ENCODE measurements at places on chromosomes 3 and 15.
A peak's percentile ranks its signal among the peaks of the same experiment; 100 is the strongest.

- no peak overlapping the region for H3K4me3 ChIP-seq
- no peaks in the 10 kb centered on the region for H3K36me3 ChIP-seq
- no peaks in the 10 kb centered on the region for H3K4me1 ChIP-seq
- no peak for DNase-seq
- no peaks in the 10 kb centered on the region for H3K27me3 ChIP-seq
- H3K27ac ChIP-seq: no peak overlapping the region
Measured at GRCh38 chr3:118001380-118001779, 1033.3 kb downstream of the IGSF11 start.

DNA sequence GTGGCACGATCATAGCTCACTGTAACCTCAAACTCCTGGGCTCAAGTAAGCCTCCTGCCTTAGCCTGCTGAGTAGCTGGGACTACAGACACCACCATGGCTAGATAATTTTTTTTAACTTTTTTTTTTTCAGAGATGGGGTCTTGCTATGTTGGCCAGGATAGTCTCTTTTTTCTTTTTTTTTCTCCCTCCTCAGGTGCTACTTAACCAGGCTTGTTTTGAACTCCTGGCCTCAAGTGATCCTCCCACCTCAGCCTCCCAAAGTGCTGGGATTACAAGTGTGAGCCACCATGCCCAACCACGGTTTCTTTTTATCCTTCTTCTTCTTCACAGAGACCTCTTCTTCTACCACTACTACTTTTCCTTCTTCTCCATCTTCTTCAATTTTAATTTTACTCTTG is 53.8 kb upstream of the MAP4 start:
- H3K27me3 ChIP-seq: no peaks in the 10 kb centered on the region
- H3K4me1 ChIP-seq: peaks cover 6% of the 10 kb centered on the region
- H3K36me3 ChIP-seq: peaks cover 18% of the 10 kb centered on the region

DNA sequence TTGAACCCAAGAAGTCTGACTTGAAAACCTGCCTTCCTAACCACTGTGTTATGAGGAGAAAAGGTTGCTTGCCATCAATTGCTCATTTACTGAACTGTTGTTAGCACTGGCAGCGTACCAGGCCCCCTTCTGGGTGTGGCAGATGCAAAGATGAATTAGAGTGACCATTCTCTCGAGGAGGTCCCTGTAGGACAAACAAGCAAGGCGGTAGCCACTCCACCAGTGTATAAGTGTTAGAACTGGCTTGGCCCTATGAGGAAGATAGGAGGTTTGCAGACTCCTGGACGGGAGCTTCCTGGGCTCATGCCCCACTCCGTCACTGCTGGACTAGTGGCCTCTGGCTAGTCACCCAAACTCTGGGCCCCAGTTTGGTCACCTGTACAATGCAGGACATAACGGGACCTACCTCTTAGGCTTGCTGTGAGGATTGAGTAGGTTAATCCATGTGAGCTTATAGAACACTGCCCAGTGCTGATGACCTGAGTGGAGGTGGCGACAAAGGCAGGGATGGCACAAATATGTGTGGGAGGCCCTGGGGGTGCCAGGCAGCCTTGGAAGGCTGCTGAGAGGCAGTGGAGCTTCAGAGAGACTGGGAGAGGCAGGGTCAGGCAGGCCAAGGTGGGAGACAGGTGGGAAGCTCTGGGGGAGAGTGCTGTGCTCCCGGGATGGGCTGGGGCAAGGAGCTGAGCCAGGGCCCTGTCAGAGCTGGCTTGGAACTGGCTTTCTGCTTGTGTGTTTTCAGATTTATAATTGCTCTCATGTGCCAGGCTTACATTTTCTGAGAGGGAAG is 145.9 kb downstream of the DNAJB8 start:
- peaks cover 11% of the 10 kb centered on the region for H3K4me1 ChIP-seq
- no peak overlapping the region for H3K4me3 ChIP-seq
- H3K27me3 ChIP-seq: no peaks in the 10 kb centered on the region
- no peak for DNase-seq

DNA sequence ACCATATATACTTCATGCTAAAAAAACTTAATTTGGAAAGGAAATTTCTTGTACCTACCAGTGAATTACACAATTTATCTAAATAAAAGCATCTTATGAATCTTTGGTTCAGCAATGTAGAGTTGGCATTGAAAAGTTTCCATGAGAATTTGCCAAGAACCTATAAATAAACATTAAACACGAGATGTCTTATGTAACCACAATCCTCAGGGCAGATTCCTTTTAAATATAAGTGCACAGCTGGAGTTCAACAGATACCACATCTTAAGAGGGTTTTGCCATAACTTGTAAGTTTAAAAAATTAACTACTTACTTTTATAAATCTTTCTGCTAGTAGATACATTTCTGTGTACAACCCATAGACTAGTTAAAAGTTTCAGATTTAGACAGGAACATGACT is 499.3 kb upstream of the ARRDC4 start:
- no peaks in the 10 kb centered on the region for H3K27me3 ChIP-seq
- H3K36me3 ChIP-seq: no peaks in the 10 kb centered on the region
- no peak for DNase-seq
- no peak overlapping the region for H3K27ac ChIP-seq

- H3K36me3 ChIP-seq: no peaks in the 10 kb centered on the region
- H3K4me3 ChIP-seq: no peak overlapping the region
- no peak for DNase-seq
- H3K4me1 ChIP-seq: no peaks in the 10 kb centered on the region
- no peak overlapping the region for H3K27ac ChIP-seq
Measured at GRCh38 chr3:39766433-39766832, 43.0 kb upstream of the MYRIP start.

DNA sequence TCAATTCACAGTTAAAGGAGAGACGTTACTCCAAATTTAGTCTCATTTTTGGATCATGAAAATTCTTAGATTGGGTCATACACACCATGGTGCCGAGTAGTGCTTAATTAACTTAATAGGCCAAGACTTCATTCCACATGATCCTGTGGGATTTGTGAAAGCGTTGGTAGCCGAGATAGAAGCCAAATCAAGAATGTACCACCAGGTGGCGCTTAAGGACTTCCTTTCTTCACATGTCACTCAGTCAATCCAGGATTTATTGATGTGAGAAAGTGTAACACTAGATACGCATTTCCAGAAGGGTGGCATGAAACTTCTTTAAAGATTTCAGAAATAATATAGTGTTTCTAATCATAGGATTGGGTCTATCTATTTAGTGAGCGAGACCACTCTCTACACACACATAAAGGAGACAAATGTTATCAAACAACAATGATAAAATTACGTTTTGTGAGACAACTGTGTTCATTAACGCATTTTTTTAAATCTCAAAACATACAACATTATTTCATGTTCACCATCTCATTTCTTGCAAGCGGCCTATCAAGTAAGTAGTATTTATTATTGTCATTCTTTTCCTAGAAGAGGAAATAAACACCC is 436.1 kb downstream of the CHL1 start:
- H3K36me3 ChIP-seq: no peaks in the 10 kb centered on the region
- H3K27me3 ChIP-seq: no peaks in the 10 kb centered on the region
- DNase-seq: peak; percentile 2
- H3K4me1 ChIP-seq: no peaks in the 10 kb centered on the region
- no peak overlapping the region for H3K4me3 ChIP-seq

DNA sequence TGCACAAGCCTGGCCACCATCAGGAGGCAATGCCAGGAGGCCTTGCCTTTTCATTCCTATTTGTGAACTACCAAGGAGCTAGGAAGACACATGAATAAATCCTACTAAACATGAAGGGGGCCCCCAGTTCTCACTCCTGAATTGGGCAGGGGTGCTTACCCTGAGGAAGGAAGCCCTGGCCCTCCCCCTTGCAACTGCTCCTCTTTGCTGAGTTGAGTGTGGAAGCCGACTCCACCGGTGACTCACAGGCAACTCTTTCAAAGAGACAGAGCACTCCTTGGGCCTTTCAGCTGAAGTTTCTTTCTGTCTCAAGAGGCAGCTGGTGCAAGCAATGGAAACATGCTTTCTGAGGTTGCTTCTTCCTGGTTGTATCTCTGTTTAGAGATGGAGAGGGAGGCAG is 1.7 kb downstream of the GABRG3 start:
- no peak overlapping the region for H3K27ac ChIP-seq
- no peak overlapping the region for H3K4me3 ChIP-seq
- H3K4me1 ChIP-seq: no peaks in the 10 kb centered on the region
- DNase-seq: no peak
- no peaks in the 10 kb centered on the region for H3K36me3 ChIP-seq
- H3K27me3 ChIP-seq: peaks cover 10% of the 10 kb centered on the region

DNA sequence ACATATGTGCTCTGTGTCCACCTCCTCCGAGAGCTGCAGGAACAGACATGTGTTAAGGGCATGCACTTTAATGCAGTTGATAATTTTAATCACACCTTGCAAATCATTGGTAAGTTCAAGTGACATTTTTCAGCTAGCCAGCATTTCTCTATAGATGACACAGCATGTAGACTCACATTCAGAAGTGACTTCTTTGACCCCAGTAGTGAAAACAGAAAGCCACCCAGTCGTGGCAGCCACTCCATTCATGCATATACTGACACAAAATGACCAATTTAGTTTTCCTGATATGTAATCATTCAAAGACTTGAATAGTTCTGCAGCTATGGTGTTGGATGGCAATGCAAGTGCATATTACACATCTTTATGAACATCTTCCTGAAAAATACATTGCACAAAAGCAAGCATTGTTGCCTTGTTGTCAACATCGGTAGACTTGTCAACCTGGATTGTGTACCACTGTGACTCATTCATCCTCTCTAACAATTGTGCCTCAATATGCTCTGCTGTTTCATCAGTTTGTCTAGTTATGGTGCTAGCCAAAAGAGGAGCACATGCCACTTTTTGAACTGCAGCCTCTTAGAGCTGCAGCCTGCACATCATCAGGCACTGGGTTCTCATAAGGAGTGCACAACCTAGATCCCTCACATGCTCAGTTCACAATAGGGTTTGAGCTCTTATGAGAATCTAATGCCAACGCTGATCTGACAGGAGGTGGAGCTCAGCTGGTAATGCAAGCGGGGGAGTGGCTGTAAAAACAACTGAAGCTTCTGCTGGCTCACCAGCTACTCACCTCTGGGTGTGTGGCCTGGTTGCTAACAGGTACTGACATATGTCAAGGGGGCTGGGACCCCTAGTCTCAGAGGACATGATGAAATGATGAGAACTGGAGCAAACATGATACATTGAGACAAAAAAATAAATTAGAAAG is 622.0 kb downstream of the PYDC2 start:
- H3K4me1 ChIP-seq: no peaks in the 10 kb centered on the region
- no peak overlapping the region for H3K27ac ChIP-seq
- no peaks in the 10 kb centered on the region for H3K27me3 ChIP-seq
- no peaks in the 10 kb centered on the region for H3K36me3 ChIP-seq
- DNase-seq: no peak

GRCh38 chr3:94071713-94072284 is 8.9 kb downstream of the NSUN3 start:
- peak overlapping the region; percentile 57 for H3K27ac ChIP-seq
- no peak for DNase-seq
- peaks cover 56% of the 10 kb centered on the region for H3K4me1 ChIP-seq
- no peak overlapping the region for H3K4me3 ChIP-seq
- peaks cover 42% of the 10 kb centered on the region for H3K36me3 ChIP-seq

- no peak for DNase-seq
- H3K27ac ChIP-seq: no peak overlapping the region
- H3K4me1 ChIP-seq: no peaks in the 10 kb centered on the region
- H3K36me3 ChIP-seq: no peaks in the 10 kb centered on the region
Measured at GRCh38 chr15:87031540-87032230, 952.0 kb downstream of the AGBL1 start.

DNA sequence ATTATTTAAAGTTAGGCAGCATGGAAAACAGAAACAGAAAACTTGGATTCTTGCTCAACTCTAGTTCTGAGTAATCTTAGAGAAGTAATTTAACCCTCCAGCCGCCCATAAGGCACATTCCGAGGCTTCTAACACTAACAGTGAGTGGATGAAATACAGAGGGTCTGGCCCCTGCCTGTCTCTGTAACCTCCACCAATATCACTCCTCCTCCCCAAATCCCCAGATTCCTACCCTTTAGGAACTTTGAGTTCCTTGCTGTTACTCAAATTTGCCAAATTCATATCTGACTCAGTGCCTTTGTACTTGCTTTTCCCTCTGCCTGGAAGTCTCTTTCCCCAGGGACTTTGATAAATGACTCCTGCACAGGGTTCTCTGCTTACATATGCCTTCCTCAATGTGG is 112.5 kb upstream of the TGFBR2 start:
- peaks cover 8% of the 10 kb centered on the region for H3K36me3 ChIP-seq
- no peak overlapping the region for H3K27ac ChIP-seq
- no peak overlapping the region for H3K4me3 ChIP-seq
- peaks cover 18% of the 10 kb centered on the region for H3K4me1 ChIP-seq

DNA sequence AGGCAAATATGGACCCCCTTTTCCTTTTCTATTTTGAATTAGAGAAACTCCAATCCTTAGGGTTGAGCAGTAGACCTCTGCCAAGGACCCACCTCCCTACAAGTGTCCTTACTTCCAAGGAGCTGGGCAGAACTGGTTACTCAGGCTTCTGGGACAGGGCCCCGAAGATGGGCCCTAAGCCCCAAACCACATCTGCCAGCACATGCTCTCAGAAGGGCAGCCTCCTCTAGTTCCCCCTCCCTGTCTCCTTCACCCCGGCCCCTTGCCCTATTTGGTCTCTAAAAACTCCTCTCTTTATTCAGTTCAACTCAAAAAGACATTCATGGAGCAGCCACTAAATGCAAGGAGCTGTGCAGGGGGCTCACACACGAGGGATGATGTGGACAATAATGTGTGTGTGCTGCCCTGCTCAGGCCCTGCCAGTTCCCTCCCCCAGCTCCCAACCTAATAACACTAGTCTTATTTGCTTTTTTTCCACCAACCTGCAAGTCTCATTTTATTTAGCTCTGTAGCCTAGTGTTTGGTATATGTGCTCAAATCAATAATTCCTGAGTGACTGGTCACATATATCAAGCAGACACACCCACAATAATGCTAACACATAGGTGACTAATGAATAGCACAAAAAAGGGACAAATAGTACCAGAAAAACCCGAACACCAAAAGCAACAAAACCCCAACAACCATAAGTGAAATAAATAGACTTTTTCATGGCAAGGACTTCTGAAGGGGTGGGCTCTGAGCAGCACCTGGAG is 12.2 kb downstream of the ZDHHC3 start:
- peaks cover 50% of the 10 kb centered on the region for H3K4me1 ChIP-seq
- H3K36me3 ChIP-seq: peaks cover 2% of the 10 kb centered on the region
- no peak for DNase-seq
- no peak overlapping the region for H3K27ac ChIP-seq
- no peak overlapping the region for H3K4me3 ChIP-seq

GRCh38 chr15:48888836-48889235 is 10.9 kb downstream of the EID1 start:
- peaks cover 30% of the 10 kb centered on the region for H3K4me1 ChIP-seq
- DNase-seq: no peak
- peaks cover 3% of the 10 kb centered on the region for H3K36me3 ChIP-seq
- H3K27me3 ChIP-seq: peaks cover 4% of the 10 kb centered on the region
- H3K27ac ChIP-seq: no peak overlapping the region

DNA sequence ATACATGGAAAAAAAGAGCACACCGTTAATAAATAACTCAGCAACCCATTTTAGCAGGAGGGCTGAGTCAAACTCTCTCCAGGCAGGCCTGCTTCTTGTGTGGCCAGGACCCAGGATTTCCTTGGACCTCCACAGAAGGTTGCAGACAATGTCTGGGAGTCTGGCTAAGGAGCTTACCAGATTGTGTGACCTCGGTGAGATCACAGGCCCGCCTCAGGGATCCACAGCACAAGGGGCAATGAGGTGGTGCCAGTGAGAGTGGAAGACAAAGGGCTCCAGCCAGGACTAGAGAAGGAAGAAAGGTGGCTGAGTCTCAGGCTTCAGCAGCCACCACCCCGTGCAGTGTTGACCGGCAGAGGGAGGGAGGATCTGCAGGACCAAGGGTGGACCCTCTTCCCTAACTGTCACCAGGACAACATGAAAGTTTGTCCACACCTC is 32.2 kb upstream of the SEC22A start:
- peaks cover 23% of the 10 kb centered on the region for H3K36me3 ChIP-seq
- H3K27ac ChIP-seq: no peak overlapping the region
- DNase-seq: no peak
- H3K4me3 ChIP-seq: no peak overlapping the region
